ENCODE measurements at places on chromosomes 2 and 18.

GRCh38 chr2:223264541-223265193, 212.7 kb downstream of the KCNE4 start:
- DNase-seq = peak; percentile 12

DNA sequence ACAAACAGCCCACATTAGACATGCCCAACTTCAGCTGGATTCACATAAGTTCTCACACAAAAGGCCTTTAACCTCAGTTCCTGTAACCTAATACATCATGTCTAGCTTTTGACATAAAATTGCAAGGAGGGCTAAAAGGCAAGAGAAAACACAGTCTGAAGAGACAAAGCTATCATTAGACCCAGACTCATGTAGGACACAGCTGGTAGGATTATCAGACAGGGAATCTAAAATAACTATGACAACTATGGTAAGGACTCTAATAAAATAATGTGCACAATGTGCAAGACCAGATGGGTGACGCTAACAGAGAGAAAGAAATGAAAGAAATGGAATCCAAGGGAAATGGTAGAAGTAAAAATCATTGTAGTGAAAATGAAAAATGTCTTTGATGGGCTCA, 643.2 kb upstream of the RAB6C start:
- DNase-seq = no peak

GRCh38 chr2:166518634-166519390, 24.8 kb upstream of the SCN7A start:
- peak; percentile 2 for DNase-seq

DNA sequence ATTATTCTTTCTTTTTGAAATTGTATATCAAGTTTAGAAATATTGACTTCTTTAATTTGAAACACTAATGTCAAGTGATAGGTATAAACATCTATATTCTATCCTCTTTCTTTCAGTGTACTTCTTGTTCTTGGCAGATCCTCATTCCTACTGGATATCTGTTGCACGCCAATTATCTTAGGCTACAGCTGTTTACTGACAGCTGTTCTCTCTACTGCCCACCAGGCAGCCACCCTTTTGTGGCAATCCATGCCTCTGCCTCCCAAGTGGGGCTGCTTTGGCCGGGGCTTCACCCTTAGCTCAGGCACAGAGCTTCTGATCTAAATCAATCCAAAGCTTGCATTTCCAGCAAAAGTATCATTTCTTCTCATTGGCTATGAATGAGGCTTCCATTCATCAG, 50.6 kb upstream of the ITSN2 start:
- DNase-seq = no peak

DNA sequence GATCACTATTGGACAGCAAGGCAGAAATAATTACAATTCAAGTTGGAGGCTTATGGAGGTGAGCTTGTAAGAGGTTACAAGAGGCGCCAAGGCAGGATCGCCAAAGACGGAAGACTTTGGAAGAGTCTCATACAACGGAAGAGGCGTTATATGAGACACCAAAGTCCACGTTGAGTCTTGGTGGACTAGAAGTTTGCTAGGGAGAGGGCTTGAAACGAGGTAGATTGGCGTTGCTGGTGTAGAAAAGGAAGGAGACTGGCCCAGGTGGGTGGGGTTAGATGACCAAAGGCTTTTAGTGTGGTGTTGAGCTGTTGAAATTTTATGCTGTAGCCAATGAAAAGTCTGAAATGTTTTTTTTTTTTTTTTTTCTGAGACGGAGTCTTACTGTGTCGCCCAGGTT, 1.4 kb downstream of the MSH2 start:
- no peak for DNase-seq

DNA sequence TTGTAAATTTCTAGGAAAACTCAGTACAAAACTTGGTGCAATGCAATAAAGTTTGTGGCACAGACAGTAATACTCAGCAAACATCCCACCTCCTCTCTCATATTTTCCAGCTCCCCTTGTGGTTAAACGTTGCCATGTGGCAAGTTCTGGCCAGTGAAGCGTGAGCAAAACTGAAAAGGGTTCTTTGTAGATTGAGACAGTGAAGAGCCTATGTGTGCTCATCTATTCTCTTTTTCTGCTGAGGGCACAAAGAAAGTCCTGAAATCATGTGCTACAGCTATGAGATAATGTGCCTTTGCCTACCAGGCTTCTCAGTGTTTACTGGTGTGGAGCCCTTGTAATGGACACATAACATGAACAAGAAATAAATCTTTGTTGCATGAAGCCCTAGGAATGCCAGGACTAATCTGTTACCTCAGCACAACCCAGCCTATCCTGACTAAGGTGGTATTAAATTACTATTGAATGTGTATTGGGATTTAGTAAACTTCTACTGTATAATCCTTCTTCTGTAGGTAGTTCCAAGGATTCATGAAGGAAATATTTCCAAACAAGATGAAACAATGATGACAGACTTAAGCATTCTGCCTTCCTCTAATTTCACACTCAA, 13.0 kb upstream of the TYMS start:
- no peak for DNase-seq

DNA sequence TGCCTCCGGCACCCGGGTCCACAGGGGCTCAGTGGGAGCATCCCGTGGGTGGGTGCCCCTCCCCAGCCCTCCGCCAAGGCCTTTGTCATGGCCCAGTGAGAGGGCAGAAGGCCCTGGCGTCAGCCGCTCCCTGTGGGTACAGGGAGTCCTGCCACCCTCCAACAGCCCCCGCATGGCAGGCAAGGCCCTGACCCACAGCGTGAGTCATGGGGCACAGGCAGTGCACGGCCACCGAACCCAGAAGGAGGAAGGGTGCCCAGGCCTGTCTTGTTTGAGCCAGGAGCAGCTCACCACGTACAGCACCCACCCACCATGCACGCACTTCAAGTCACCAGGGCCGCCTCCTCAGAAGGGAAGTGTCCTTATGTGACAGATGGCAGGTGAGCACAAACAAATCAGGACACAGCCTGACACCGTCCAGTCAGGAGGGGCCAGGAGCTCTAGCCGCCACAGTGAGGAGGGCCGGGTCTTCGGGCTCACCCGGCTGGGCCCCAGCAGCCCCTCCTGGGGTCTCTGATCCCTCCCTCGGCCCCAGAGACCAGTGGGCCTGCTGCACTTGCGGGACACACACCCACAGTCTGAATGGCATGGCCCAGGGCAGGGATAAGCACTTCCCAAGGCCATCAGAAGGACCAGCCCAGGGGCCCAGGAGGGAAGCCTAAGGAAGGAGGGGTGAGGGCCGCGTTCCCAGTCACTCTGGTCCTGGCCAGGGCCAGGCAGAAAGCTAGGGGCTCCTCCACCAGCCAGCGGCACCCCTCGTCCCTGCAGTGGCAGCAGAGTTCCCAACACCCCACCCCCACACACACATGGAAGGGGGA, 25.8 kb downstream of the BIN1 start:
- no peak for DNase-seq

DNA sequence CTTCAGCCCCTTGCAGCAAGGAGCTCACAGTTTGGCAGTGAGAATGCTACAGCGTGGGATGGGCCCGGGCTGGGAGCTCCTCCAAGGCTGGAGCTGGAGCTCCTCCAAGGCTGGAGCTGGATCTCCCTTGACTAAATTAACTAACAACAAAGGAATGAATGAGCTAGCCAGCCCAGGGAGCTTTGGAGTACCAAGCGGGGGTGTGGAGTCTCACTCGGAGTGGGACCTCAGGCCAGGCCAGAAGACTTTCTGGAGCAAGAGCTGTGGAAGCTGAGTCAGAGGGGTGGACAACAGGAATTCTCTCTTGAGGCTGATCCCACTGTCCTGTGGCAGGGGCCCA, 244.7 kb upstream of the HS6ST1 start:
- DNase-seq = peak; percentile 90

DNA sequence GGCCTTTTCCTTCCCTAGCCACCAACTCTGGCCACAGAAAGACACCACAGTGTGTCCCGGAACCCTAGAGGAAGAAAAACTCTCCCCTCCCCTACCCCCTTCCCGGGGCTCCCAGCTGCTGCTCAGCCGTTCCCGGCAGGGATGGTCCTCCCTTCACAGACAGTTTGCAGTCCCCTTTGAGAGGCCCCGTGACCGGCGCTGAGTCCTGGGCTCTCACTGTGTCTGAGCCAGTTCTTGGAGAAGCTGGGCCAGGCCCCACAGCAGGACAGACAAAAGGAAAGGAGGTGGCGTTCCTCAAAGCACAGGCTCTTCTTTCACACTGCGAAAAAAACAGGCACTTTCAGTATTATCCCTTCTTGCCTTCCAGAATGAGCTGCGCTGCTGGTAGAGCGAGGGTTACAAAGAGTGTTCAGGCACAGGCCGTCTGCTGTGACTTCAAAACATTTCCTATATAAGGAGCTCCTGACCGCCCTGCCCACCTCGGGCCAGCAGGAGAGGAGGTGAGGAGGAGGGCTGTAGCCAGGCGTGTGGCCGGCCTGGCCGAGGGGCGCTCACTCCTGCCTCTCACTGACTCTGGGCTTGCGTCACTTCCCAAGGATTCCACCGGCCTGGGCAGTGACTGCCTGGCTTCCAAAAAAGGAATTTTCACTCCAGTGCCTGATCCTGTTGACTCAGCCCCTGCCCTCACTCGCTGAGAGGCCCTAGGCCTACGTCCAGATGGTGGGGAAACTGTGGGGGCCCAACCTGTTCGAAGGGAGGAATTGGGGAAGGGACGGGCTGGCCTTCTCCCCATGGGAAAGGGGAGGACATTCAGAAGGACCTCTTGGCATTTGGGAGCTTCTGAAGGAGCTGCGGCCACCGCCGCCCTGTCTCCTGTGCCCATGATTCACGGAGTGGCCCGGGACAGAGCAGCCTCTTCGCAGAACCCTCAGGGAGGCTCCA, 24.9 kb downstream of the CIDEA start:
- peak; percentile 98 for DNase-seq

DNA sequence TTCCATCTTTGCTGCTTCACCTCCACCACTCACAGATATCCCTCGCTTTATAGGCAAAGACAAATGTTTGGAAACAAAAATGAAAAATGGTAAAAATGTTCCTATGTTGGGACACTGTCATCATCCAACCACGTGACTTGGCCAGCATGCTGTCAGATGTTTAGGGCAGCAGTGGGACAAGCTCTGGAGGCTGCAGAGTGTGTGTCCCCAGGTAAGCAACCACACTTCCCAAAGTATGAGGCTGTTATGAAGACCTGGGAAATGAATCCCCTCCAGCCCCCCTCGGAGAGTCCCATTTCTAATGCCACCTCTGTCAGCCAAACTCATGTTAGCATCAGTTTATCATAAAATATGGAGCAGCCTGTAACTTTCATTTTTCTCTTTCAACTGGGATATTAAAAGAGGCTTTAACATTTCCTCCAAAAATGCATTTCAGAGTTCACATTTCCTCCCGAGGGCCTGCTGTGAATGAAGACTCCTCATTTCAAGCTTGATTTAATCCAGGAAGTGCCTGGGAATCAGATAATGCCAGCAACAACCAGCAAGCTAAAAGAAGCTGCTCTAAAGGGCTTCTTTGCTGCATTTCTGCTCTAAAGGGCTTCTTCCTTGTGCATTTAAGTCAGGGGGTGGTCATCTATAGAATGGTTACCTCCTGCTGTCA, 66.2 kb downstream of the APOB start:
- DNase-seq = no peak

DNA sequence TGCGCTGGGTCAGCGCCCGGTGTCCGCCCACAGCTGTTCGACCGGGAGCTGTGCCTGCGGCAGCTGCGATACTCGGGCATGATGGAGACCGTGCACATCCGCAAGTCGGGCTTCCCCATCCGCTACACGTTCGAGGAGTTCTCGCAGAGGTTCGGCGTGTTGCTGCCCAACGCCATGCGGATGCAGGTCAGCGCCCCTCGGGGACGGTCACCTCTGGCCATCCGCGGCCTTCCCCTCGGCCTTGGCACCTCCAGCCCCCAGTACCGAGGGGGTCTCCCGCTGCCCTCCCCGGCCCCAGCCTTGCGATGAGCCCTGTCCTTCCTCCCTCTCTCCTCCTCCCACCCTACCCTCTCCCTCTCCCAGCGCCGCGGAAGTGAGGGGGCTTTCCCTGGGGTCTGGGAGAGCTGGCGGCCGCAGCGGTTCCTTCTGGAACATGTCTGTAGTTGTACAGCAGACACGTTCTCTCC, 53.2 kb upstream of the GPR17 start:
- no peak for DNase-seq

- DNase-seq = no peak
These were observed 8.7 kb upstream of the HNMT start for GRCh38 chr2:137955536-137955935.

DNA sequence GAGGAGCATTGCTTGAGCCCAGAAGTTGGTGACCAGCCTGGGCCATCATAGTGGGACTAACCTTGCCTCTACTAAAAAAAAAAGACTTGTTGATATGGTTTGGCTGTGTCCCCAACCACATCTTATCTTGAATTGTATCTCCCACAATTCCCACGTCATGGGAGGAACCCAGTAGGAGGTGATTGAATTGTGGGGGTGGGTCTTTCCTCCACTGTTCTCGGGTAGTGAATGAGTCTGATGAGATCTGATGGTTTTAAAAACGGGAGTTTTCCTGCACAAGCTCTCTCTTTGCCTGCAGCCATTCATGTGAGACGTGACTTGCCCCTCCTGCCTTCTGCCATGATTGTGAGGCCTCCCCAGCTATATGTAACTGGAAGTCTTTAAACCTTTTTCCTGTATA, 47.0 kb downstream of the PROC start:
- no peak for DNase-seq

- DNase-seq = peak; percentile 73
These were observed 75.1 kb downstream of the CTAGE1 start for GRCh38 chr18:22342625-22343024.

- peak; percentile 6 for DNase-seq
These were observed 143.4 kb downstream of the NDUFA10 start for GRCh38 chr2:239881561-239882320.

DNA sequence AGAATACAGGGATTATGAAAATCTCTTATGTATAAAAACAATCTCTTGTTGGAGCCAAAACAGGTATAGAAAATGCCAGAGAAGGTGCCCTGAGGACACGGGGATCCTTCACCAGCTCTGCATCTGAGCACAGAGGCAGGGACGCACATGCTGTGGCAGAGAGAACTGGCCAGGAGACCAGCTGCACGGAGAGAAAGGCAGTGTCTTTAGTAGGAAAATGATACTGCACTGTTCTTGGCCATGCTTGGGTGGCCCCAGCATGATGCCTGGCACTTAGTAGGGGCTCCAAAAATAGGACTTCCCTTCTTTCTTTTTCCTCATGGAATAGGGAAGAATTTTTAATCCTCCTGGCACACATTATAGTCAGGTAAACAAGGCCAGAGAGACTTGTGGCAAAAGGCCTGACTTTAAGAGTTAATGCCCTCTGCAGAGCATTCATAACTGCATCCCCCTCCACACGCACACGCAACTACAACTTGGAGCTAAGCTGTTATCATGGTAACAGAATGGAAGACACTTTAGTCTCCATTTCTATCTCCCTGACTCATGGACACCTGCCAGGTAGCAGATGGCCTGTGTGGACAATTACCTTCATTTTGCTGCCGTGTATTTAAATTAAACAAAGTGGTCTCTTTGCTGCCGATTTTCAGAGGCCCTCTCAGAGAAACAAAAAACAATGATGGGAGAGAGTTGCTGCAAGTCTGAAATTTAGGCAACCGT, 59.7 kb upstream of the DNMT3A start:
- no peak for DNase-seq

DNA sequence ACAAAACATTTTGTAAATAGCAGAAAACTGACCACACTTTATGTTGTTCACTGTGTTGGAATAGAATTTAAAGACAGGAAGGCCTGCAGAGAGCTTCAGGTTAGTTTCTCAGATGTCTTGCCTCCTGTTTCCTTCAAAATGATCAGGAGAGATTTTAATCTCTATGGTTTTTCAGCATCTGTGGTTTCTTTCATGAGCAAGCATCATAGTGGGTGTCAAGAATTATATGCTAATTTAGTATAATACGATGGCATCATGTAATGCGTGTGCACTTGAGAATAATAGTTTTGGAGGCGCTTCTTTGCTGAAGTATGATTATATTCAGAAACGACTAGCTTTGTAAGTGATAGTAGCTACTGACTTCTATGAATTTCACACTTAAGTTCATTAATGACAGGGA, 149.9 kb downstream of the PLCL1 start:
- DNase-seq = no peak
